ENCODE measurements at places on chromosomes 7 and 10.

DNA sequence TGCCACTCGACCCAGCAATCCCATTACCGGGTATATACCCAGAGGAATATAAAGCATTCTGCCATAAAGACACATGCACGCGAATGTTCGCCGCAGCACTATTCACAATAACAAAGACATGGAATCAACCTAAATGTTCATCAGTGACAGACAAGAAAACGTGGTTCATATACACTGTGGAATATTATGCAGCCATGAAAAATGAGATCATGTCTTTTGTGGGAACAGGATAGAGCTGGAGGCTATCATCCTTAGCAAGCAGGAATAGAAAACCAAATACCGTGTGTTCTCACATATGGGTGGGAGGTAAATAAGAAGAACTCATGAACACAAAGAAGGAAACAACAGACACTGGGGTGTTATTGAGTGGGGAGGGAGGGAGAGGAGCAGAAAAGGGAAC is 84.7 kb downstream of the SLC16A9 start:
- DNase-seq: no peak

GRCh38 chr7:151130741-151131157 is 36.7 kb downstream of the GBX1 start:
- no peak for DNase-seq

GRCh38 chr7:20797042-20797461 is 10.4 kb upstream of the SP8 start:
- DNase-seq: no peak

DNA sequence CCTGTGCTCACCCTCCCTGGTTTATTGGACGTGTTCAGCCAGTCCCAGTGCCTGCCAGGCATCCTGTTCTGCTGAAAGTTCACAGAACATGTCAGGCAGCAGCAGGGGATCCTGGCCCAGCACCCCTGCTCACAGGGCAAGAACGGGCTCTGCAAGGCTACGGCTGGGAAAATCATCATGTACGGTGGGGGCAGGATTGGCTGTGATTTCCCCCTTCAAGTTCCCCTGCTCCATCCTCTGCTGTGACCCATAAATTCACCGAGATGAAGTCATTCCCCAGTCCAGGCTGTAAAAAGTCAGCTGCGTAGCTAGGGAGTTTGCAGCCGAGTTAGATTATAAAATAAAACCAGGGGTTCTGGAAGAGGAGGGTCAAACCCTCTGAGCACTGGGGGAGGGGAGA is 484.1 kb upstream of the ZMIZ1 start:
- DNase-seq: peak; percentile 35

DNA sequence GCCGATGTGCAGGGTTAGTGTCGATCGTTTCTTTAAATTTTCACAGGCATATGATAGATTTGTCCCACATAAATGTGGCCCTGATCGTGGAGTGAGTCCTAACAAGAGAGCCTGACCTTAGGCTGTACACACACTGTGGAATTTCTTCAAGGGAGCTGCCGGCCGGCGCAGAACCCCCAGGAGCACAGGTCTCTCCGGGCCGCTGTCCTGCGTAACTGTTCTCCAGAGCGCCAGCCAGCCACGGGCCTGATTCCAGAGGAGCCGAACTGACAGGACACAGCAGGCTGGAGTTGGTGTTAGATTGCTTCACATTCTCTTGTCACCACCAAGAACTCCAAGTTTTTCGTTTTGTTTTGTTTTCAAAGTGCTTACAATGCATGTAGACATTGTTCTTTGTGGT is 37.3 kb downstream of the SHH start:
- DNase-seq: no peak

Measured in left colon (tissue), 2 donors.